ENCODE measurements at places on chromosomes 12 and 14.

DNA sequence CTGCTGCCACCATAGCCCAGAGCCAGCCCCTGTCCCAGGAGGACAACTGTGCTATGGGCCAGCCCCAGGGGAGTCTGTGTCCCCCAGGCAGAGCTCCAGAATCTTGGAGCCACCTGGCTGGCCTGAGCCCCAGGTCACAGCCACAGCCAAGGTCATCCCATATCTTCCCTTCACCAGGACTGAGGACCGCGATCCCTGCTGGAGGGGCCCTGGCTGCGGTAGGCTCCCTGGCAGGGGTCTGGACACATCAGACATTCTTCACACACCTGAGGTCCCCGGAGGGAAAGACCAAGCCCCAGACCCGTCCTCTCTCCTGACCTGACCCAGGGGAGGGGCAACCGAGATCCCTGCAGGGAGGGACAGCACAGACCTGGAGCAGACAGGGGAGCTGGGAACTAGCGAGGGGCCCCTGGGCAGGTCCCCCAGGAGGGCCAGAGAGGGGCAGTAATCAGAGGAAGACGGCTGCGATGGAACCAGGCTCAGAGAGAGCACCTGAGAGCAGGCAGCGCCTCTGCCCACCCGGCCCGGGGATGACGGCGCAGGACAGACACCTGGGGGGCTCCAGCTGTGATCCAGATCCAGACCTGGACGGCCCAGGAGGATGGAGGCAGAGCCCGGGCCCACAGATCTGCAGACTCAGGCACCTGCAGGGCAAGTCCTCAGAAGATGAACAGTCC lies 103.2 kb upstream of the EIF5 start:
- DNase-seq = no peak

- DNase-seq = no peak
Observed at GRCh38 chr12:4630262-4630661, 18.6 kb downstream of the AKAP3 start.

DNA sequence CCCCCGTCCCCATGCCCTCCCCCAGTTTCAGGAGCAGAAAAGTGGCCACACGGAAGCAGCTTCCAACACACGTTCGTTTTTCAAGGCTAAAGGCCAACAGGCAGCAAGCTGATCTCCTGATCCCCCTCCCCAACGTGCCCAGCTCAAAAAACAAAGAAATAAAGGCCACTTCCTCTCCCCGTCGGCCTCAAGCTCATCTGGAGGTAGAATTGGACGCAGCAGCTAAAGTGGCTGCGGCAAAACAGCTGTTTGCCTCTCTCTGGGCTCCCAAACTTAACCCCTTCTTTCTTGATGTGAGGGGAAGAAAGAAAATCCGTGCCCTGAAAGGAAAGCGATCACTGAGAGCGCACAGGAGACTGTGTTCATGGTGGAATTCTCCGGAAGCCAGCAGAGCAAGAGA lies 66.3 kb downstream of the SCARB1 start:
- no peak for DNase-seq

GRCh38 chr12:49548822-49549648 lies 10.2 kb downstream of the KCNH3 start:
- peak; percentile 67 for DNase-seq

DNA sequence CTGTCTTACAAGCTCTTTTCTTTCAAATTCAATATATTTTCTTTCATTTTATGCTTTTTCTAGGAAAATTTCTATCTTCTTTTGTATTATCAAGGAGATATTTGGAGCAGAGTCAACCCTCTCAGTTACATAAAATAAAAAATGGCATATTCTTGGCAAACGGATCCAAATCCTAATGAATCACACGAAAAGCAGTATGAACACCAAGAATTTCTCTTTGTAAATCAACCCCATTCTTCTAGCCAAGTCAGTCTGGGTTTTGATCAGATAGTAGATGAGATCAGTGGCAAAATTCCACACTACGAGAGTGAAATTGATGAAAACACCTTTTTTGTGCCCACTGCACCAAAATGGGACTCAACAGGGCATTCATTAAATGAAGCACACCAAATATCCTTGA lies 20.6 kb downstream of the PIK3C2G start:
- peak; percentile 40 for DNase-seq

DNA sequence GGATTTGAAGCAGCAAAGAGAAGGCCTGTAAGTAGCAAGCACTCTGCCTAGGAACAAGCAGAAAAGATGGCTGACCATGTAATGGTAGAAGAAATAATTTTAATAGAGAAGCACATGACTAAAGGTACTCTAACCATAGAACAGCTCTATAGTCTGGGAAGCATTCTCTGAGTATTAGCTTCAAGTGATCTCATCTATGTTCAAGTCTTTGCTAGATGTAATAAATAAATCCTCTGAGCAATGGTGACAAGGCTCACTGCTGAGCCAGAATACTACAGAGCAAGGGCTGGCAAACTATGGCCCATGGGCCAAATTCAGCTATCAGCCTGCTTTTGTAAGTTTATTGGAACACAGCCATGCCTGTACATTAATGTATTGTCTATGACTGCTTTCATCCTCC lies 84.8 kb downstream of the PEBP1 start:
- DNase-seq = no peak

DNA sequence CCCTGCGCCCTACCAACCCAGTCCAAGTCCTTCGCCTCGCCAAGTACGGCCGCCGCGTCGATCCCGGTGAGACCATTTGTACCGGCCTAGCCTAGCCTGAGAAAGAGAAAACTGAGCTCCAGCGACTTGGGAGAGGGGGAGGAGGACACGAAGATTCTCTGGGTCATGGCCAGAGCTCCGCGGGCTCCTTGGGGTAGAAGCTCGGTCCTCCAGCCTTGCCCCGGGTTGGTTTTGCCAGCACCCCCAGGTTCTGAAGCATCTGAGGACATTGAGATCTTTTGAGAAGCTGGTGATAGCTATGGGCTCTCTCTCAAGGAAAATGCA lies 7.3 kb downstream of the LHX5 start:
- DNase-seq = no peak

- no peak for DNase-seq
Observed at GRCh38 chr14:102092806-102093205, 6.0 kb upstream of the HSP90AA1 start.

All from brain (organoid and tissue), 16 donors.